ENCODE measurements at places on chromosomes 12 and 14.

DNA sequence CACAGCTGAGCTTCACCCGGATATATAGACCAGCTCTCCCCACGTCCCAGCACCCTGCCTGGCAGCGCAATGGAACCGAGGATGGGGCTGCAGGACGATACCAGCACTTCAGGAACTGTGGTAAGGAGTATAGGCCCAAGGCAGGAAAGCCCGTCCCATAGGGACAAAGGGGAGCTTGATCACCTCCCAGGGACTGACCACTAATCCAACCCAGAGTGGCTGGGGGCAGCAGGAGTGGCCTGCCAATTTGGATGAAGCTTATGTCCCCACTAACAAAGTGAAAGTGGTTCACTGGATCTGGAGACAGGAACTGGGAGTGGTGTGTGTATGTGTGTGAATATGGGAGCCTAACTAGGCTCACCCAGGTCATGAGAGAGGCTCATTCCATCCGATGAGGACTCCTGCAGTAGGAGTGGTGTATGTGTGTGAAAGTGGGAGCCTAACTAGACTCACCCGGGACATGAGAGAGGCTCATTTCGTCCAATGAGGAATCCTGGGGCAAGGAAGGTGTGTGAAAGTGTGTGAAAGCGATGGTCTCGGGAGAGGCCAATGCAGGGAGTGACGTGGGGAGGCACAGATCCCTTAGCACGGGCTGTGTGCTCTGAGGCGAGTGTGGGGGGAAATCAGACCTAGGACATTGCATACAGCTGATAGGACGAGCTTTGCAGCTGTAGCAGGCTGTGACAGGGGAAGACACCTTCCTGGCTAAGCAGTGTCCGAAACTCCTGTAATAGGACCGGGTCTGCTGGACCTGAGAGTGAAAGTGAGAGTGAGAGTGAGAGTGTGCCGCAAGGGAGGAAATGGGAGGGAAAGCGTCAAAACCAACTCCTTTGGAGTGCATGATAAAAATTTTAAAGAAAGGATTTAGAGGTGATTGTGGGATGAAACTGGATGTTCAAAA is 25.7 kb downstream of the KLRK1 start:
- DNase-seq = peak; percentile 86

- no peak for DNase-seq
These were observed 48.9 kb downstream of the SMOC1 start for GRCh38 chr14:69928111-69928523.

DNA sequence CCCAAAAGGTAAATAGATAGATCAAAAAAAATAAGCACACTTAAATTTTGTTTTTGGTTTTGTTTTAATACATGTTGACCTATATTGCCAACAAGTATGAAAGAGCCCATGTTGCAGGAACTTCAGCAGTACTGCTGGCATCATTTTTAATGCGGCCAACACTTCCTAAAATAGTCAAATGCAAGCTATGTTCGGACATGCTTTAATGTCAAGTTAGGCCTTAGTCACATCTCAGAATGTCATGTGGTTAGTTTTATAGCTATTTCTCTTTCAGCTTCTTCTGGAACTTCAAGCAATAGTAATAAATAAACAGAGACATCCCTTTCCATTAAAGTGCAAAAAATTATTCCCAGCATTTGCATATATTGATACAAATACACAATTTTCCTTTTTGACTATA is 153.4 kb downstream of the PIK3C2G start:
- DNase-seq = no peak

GRCh38 chr12:70245458-70245857 is 2.2 kb downstream of the CNOT2 start:
- DNase-seq = no peak

DNA sequence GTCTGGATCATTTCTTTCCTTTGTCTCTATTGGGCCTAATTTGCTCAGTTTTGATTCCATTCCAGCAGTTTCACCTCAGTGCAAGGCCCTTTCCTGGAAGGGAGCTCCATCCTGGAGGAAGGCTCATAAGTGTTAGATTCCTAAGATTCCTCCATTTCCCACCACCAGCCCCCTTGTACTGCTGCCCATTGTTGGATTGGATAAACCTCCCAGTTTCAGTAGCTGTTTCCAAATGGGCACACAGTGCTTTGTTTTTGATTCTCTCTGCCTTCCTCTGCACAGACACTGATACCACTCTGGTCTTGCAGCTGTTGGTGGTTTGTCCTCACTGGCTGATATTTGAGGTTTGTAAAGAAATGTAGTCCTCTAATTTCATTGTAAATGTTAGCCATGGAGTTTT is 158.9 kb downstream of the SLC15A5 start:
- DNase-seq = no peak

GRCh38 chr14:35248476-35248788 is 43.8 kb upstream of the PSMA6 start:
- DNase-seq = no peak

GRCh38 chr14:61636291-61636690 is 59.0 kb upstream of the HIF1A start:
- no peak for DNase-seq

DNA sequence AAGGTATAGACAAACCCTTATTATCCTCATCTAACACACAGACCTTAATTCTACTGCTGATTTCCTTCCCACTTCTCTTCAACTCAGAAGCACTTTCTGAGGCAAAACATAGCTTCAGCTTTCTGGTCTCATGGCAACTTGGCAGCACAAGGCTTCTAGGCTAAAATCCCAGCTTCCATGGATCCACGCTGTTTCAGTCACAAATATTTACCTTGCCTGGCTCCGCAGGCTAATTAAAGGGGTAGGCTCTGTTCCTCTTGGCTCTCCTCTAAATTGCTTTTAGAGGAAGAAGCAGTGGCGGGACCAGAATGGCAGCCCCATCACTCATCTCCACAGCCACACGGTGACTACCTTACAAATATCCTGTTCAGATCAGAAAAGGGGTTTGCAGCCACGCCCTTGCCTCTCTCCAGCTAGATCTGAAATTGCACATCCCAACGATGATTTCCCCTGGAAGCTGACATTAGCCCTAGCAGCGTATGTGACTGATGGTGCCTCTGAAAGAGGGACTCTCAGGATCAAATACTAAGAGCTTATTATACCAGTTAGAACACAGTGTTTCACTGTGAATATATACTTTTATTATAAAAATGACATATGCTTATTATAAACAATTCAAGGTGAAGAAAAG is 221.5 kb upstream of the NUDT4 start:
- DNase-seq = no peak

- DNase-seq = no peak
These were observed 126.2 kb downstream of the RFLNA start for GRCh38 chr12:124420996-124421674.

DNA sequence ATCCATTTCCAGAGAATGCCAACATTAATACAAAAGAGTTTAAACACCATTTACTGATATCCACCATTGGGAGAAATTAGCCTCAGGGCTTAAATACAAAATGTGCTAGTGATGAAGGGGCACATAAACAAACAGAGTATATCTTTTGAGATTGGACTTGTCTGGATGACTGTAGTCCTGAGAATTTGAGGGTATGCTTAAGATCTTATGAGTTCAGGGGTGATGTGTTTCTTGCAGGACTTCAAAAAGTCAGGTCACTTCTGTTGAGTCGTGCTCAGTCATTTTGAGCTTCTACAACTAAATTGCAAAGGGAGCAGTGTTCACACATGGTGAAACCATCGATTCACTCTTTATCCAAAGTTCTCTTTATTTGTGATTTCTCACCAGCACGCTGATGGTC is 425.7 kb downstream of the ATP23 start:
- peak; percentile 77 for DNase-seq

DNA sequence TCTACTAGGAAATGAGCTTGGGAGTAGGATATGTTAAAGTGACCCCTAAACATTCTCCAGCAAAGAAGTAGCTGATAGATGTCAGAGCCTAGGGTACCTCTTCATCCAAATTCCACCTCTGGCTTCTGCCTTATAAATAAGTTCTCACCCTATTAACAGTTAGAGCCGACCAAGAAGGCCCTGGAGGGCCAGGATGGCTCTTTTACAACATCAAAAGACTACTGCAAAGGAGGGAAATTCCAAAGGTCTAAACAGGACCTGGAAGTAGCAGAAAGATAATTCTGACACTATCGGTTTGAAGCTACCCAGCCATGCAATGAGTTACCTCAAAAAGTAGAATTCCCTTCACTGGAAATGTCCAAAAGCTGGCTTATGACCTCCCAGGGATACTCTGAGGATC is 90.0 kb downstream of the PPM1H start:
- DNase-seq = no peak

GRCh38 chr14:74977164-74977900 is 21.9 kb upstream of the PGF start:
- DNase-seq = no peak

DNA sequence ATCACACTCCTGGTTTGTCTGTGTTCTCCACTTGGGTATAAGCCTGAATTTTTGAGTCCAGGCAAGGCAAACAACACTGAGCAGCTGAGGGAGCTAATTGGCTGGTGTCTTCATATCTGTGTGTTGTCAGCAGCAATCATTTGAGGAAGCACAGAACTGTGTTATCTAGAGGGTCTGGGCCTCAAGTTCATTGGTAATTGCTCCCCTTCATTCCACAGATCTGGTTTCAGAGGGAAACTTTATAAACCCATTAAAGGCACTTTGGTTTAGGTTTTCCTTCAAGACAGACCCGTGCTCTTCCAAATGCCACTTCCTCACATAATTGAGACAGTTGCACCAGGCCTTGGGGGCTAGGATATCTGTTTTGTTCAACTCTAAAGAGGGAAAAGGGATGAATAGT is 5.6 kb downstream of the DACT1 start:
- DNase-seq = no peak

GRCh38 chr14:30225176-30225575 is 297.5 kb upstream of the PRKD1 start:
- no peak for DNase-seq

DNA sequence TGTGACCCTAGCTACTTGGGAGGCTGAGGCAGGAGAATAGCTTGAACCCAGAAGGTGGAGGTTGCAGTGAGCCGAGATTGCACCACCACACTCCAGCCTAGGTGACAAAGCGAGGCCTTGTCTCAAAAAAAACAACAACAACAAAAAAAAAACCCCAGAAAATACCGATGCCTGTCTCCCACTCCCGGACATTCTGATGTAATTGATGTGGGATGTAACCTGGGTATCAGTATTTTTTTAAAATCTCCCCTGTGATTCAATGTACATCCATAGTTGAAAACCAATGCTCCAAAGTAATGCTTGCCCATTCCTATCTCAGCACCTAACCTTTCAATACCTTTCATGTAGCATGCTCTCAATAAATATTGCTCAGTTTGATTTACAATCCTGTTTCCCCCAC is 11.7 kb upstream of the TMED10 start:
- DNase-seq = no peak

DNA sequence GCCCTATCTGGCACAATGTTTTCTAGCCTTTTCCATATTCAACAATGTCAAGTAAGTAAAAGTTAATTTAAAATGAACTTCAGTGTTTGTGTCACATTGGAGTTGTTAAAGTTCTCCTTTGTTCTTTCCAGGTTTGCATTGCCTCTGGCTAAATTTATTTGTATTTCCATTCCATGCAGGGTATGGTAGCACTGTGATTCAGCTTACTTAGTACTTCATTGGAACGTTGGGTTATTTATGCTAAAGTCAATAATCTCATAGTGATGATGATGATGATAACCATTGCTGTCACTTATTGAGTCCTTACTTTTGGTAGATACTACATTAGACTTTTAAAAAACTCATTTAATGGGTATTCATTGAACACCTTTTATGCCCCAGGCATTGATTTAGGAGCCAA is 286.9 kb downstream of the RAD51B start:
- no peak for DNase-seq

DNA sequence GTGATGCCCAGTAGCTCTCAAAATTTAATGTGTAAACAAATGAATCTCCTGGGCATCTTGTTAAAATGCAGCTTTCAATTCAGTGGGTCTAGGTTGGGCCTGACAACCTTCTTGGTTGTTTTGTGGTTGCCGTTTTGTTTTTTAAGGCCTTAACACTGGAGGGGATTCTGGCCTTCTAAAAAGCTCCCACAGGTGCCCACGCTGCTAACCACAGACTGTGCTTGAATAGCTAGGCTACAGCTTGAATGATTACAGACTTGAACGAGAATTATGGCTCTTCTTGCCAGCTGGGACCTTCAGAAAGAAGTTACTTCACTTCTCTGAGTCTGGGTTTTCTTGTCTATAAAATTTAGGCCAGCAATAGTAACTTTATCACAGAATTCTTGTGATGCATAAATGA is 1.3 kb upstream of the FLVCR2 start:
- no peak for DNase-seq

GRCh38 chr14:41609704-41610183 is 3.1 kb downstream of the LRFN5 start:
- DNase-seq = peak; percentile 92

DNA sequence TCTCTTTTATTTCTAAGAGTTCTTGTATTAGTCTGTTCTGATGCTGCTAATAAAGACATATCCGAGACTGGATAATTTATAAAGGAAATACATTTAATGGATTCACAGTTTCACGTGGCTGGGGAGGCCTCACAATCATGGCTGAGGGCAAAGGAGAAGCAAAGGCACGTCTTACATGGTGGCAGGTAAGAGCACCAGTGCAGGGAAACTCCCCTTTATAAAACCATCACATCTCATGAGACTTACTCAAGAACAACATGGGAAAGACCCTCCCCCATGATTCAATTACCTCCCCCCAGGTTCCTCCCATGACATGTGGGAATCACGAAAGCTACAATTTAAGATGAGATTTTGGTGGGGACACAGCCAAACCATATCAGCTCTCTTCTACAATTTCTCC is 503.0 kb downstream of the NPAS3 start:
- no peak for DNase-seq

- no peak for DNase-seq
These were observed 11.2 kb upstream of the GNPNAT1 start for GRCh38 chr14:52802597-52802996.

GRCh38 chr14:22086131-22086530 is 412.5 kb upstream of the OR4E1 start:
- no peak for DNase-seq

DNA sequence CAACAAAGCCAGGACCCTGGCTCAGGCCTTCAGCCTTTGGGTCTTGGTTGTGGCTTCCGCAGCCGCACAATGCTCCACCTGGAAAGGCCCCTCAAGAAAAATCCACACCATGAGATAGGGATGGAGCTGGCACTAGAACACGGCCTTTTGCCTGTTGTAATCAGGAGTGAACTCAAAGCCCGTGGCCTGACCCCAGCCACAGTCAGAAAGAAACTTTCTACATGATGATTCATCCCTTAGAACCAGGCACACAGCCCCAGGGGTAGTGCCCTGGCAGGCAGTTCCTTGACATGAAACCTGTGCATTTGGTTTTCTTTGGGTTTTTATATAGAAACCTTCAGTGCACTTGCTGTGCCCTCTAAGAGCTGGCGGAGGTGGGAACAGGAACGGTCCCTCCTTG is 5.1 kb downstream of the CLMN start:
- no peak for DNase-seq

GRCh38 chr12:105025890-105026289 is 39.8 kb downstream of the NOPCHAP1 start:
- no peak for DNase-seq

- no peak for DNase-seq
These were observed 45.6 kb downstream of the FLRT2 start for GRCh38 chr14:85575617-85575898.

DNA sequence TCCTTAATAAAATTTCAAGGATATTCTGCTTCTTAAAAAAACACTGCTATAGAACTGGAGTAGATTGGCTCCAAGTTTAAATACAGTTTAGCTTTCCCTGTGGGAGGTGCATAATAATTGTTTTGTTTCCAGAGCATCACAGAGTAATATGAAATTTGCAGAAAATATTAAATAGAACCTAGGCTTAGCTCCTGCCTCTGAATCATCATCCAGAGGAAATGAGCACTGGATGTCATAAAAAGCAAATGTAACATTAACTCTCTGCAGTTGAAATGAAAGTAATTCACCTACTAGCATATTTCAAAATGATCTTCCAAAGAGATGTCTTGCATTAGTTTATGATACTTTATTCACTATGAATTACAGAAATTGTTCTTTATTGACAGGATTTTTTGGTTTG is 769.8 kb downstream of the C12orf50 start:
- no peak for DNase-seq

All from NCI-H146 (cell line).